Stimulated activated CD8-positive, alpha-beta memory T cell treated with anti-CD3 and anti-CD28 coated beads, Interleukin-2, amount 100 ng/mL, for 1 hour (primary cell): ENCODE measurements at places on chromosomes 3 and 15.

DNA sequence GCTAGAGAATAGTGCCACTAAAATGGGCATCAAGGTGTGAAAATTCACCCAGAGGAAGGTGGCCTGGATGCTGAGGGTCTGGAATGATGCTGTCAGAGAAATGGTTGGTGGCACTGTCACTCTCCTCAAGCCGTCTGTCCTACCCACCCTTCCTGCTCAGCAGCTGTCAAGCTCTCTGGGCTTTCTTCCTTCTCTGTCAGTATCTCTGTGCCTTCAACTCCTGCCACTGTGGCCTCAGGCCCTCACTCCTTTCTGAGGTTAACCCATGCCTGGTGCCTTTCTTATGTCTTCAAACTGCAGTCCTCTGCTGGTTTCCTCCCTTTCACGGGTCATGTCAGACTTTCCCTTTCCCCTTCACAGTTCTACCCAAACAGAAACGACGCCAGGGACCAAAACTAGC is 4.4 kb downstream of the MYO5C start:
- DNase-seq, result no peak

GRCh38 chr3:152448091-152448490 is 179.4 kb downstream of the MBNL1 start:
- no peak for DNase-seq

DNA sequence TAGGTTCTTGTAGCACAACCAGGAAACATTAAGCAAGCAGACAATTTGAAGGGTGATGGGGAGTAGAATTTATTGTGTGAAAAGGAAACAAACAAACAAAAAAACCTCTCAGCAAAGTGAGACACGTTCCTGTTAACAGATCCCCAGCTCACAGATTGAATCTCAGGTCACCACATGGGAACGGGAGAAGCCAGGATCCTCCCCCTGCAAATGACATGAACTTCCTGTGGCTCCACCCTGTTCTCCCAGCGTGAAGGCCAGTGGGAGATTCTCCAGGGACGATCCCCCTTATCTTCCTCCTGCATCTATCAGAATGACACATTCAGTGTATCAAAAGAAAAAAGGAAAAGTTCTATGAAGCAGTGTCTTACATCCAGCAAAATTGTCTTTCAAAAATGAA is 1488.1 kb downstream of the OTOL1 start:
- no peak for DNase-seq

DNA sequence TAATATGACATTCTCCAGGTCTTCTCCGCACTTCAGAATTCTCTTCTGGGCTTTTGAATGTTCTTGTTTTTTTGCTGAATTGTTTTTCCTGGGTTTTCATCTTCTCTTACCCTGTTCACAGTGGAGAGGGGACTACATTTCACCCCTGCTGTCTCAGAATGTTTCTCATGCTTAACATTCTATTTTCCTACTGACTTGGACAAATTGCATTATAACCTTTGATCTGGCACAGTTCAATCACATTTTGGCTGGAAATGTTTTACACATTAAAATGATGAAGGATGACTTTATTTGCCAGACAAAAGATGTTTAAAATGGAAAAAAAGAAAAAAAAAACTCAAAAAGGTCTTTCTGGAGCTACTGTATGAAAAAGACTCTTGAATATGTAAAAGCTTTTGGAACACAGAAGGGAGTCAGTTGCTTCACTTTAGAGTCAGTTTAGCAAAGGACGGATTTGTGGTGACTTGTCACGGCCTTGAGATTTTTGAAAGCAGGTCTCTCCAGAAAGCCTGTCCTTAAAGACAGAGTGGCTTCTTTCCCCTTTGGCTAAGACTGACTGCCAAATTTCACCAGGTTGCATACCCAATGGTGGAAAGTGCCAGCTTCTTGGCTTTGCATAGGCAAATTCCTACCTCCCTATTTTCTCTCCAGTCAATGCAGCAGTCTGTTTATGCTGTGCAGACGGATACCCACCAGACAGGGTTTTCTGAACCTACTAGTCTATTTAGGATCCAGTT is 401.0 kb upstream of the TBL1XR1 start:
- no peak for DNase-seq

- DNase-seq, result no peak
These were observed 637 bp upstream of the CCNDBP1 start for GRCh38 chr15:43184407-43185124.

DNA sequence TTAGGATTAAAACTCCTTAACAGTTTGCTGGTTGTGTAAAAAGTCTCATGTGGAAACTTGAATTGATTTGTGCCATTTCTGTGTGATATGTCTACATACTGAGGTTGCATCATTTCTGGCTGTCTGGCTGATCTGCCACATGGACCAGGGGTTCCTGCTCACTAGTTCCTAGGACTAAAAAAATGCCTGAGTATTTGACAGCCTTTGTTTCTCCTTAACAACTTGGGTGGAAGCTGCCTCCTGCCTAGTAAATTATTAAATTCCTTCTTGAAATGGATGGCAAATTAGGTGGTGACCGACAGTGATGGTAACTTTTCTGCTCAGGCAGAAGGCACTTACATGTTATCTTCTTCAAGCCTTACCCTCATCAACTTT is 226.9 kb upstream of the MRPL3 start:
- DNase-seq, result no peak

DNA sequence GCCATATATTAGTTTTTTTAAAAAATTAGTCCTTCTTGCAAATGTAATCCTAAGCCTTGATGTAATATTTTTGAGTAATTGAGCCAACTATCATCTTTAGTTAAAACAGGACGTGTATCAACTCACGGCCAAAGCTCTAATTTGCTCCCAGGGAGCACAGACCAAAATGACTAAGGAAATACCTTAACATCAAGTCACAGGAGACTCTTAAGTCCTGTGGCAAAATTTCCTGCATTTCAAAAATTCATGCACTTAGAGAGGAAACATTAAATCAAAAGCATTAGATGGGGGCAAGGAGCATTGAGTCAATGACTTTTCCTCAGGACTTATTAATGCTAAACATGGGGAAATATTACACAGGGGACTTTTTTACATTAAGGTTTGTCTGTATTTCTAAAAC is 276.0 kb downstream of the MFSD1 start:
- DNase-seq, result no peak

- no peak for DNase-seq
These were observed 44.1 kb upstream of the TBC1D23 start for GRCh38 chr3:100216713-100217112.

GRCh38 chr3:98589331-98590036 is 3.9 kb downstream of the CPOX start:
- DNase-seq, result no peak

DNA sequence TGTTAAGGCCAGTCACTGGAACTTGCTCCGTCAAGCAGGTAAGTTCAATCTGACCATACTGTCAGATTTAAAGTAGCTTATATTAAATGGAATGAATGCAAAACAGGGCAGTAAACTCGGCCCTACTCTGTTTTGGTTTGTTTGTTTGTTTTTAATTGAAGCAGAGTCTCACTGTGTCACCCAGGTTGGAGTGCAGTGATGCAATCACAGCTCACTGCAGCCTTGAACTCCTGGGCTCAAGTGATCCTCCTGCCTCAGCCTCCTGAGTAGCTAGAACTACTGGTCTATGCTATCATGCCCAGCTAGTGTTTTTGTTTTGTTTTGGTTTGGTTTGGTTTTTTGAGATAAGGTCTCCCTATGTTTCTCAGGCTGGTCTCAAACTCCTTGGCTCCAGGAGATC is 305.0 kb downstream of the FEZF2 start:
- DNase-seq, result no peak

- DNase-seq, result no peak
These were observed 55.7 kb downstream of the EPHB1 start for GRCh38 chr3:134850761-134851160.

DNA sequence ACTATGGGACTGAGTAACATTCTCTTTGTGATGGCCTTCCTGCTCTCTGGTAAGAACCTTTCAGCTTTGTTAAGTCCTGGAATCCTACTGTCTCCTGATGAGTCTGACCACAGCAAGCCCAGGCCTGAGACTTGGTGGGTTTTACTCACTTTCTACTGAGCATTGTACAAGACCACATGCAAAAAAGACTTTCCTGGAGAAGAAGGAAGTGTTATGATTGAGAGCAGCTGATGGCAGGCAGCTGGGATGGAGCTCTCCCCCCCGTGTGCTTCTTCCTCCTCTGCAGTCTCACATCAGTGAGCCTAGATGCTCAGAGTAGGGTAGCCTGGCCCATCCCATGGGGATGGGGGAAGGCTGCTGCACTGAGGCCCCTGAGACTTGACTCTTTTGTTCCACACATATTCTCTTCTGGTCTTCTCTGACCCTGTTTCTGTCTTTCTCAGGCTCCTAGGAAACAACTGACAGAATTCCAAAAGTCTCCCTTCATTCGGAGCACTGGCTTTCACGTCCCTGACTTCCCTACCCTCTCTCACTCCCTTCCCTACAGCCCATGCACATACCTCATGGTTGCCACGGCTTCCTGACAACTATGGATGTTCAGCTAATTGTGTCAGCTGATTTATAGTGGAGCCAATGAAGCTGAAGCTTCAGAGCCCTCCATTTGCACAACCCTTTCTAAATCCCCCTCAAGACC is 36.6 kb downstream of the CD86 start:
- no peak for DNase-seq

- no peak for DNase-seq
These were observed 546.1 kb downstream of the NTRK3 start for GRCh38 chr15:87710406-87710805.

- no peak for DNase-seq
These were observed 23.9 kb upstream of the TMEM108 start for GRCh38 chr3:133014325-133014724.

- DNase-seq, result no peak
These were observed 899.2 kb downstream of the ROBO1 start for GRCh38 chr3:78868570-78868969.

DNA sequence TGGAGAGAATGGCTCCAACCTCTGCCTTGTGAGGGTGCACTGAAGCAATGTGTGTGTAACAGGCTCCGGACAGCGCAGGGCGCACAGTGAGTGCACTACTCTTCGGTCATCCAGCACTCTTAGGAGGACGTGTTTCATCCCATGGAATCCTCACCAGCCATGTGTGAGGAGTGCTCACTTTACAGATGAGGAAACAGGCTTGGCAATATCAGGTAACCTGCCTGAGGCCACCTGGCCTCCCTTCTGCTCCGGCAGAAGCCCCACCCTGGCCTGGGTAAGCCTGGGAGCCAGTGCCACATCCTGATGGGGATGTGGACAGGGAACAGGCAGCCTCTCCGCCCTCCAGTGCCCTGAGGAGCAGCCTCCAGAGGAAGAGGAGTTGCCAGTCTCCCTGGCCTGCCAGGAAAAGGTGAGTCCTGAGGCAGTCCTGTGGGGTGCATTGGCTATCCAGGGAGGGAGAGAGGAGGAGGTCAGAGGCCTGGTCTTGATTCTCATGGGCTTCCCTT is 39.4 kb upstream of the LIMD1 start:
- no peak for DNase-seq

- no peak for DNase-seq
These were observed 149.8 kb downstream of the TMCO5A start for GRCh38 chr15:38084289-38084688.

GRCh38 chr3:39203860-39204259 is 11.5 kb upstream of the XIRP1 start:
- DNase-seq, result no peak

DNA sequence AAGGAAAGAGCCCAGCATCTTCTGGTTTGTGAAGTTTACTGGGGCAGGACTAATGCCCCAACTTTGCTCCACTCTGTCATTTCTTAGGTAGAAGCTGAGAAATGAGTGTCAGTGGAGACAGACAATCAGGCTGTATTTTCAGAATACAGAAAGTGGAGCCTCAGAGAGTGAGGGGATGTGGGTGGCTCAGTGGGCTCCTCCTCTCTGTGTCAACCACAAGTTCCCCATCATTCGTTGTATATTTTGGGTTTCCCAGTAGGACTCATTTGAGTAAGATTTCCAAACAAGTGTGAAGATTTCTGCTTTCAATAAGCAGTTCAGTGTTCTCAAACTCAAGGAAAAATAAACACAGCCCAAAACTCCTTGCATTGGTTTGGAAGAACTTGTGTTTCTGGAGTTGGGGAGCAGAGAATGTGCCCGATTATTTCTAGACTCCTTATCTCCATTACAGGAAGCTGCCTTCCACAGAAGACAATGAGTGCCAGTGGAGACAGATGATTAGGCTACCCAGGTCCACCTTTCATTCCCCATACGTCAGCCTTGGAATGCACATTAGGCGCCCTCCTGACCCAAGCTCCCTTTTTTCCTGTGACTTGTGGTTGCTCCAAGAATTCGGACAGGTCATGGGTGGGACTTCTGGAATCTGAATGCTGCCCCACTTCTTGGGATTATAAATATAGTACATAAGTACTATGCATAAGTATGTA is 792.1 kb upstream of the LMCD1 start:
- DNase-seq, result no peak

DNA sequence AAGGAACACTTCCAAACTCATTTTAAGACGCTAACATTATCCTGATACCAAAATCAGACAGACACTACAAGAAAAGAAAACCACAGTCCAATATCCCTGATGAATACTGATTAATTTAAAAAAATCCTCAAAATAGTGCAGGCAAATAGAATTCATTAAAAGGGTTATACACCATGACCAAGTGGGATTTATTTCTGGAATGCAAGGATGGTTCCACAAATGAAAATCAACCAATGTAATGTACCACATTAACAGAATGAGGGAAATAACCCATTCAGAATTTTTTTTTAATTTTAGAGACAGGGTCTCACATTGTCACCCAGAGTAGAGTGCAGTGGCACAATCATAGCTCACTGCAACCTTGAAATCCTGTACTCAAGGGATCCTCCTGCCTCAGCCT is 17.3 kb upstream of the AP4E1 start:
- no peak for DNase-seq

DNA sequence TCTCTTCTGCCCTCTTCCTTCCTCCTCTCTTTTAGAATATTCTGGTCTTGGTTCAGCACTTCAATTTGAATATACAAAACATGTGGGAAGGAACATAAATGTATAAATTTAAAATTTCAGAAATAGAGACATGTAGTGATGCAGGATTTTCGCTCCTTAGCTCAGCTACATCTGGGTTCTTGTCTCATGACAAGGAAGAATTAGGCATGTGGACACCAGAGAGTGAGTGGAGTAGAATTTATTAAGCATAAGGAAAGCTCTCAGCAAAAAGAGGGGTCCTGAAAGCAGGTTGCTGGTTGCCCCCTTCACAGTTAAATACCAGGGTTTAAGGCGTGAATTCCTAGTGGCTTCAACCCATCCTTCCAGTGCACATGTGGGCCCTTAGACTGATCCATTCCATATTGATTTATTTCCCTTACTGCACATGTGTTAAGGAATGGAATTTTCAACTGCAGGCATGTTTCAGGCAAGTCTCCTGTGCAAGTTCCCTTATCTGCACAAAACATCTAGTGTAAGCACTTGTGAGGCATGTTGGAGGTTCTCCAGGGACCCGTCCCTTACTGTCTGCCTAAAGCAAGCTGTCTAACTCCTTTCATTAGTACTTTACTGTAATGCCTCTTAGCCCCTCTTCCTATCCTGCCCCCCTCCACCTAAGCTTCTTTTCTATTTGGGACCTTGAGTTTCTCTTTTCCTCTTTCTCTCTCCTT is 133.2 kb upstream of the STRIT1 start:
- DNase-seq, result no peak

GRCh38 chr3:70789878-70790277 is 477.4 kb upstream of the MDFIC2 start:
- no peak for DNase-seq

- no peak for DNase-seq
These were observed 40.8 kb downstream of the FOXP1 start for GRCh38 chr3:71542521-71543370.

GRCh38 chr3:13500133-13500885 is 20.2 kb downstream of the HDAC11 start:
- no peak for DNase-seq
